ENCODE measurements at places on chromosomes 16 and 17. TPM values are rescaled to one million over a fixed set of nuclear protein-coding genes. Genes with fewer than 3 reads are reported as not detected.

Gene MYH3
- 4.1 TPM for total RNA-seq

DNA sequence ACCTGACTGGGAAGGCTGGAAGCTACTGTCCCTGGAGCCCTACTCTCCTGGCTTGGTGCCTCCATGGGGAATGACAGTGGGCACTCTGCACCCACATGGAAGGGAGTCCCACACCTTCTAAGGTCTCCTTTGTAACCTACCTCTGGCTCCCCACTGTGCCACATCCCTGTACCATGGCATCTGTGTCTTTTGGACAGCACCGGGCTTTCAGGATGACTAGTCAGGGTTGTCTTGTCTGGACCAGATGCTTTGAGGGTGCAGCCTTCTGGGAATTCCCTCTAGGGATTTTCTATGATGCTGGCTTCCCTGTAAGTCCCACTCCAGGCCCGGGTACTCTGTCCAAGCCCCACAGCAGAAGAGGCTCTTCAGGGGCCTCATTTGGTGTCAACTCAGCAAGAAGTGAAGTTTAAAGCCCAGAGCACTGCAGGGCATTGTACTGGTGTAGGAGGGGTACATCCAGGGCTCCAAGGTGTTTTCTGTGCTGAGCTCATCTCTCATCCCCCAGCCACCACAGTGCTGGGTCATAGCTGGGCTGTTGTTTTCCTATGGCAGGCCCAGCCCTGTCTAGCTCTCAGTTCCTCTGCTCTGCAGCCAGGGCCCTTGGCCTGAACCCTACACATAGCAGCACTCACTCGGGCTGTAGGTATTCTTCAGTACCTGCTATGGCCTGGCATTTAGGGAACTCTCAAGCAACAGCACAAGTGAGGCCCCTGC lies 255.3 kb downstream of the CPPED1 start:
- peaks cover 32% of the 10 kb centered on the region for H3K4me1 ChIP-seq
- H3K27me3 ChIP-seq, result no peaks in the 10 kb centered on the region
- DNase-seq, result no peak
- no peak overlapping the region for H3K4me3 ChIP-seq

Gene WNT3
- total RNA-seq, result 0.09 TPM

DNA sequence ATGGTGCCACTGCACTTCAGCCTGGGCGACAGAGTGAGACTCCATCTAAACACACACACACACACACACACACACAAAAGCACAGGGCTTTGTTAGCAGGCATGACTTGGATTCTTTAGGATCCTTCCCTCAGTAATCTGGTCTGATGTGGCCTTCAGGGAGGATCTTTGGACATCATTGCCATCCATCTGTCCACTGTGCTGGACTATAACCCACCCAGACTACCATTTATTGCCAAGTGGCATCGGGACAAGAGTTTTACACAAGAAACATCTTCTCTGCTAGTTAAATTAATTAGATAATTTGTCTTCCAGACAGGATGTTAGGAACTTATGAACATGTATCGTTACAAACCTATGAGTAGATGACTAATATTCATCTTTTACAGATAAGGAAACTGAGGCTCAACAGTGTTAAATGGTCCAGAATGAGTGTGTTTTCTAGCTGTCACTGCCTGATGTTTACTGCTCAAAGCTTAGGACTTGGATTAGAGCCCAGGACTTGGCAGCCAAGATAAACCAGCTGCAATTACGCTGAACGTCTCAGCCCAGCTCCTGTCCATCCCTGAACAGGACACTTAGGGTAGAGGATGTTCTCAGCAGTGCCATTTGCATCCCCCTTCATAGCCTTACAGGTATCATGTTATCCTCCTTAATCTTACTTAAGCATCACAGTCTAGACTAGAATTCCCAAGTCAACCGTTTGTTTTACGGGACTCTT lies 285.8 kb downstream of the WWOX start:
- DNase-seq, result no peak
- H3K27ac ChIP-seq, result no peak overlapping the region
- no peak overlapping the region for H3K4me3 ChIP-seq

GRCh38 chr17:146983-147761 lies 9.8 kb downstream of the SCGB1C2 start:
- H3K4me3 ChIP-seq, result no peak overlapping the region
- no peak overlapping the region for H3K27ac ChIP-seq
- peaks cover under 1% of the 10 kb centered on the region for H3K27me3 ChIP-seq

DNA sequence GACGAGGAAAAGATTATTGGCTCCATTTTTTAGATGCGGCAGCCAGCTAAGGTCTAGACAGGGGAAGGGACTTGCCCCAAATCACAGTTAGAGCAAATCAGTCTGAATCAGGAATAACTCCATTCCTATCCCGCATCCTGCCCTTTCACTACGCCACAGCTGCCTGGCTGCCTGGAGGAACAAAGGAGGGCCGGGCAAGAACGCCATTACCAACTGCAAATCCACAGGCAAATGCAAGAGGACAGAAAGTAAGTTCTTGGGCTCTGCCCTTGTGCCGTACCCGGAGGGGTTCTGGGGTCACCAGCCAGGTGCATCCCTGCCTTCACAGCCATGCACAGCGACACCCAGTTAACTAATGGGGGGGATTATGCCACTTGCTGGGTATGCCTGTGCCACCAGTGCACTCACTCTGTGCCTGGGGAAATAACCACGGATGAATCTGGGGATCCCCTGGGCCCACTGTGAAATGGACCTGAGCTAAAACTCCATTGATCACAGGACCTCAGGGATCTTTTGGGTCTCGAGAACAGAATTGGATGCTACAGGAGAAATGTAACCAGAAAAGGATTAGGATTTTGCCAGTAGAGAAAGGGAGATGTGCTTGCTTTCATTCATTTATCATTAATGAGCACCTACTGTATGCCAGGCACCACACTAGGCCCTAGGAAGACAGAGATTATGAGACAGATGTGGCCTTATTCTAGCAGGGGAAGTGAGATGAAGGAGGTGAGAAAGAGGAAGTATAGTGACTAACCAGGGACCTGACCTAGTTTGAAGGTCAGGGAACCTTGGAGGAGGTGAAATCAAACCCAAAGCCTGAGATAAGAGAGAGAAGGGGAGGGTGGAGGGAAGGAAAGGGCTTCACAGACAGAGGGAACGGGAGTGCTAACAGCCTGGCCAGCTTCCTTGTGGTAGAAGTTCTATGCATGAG lies 17.7 kb downstream of the BCL7C start:
- peaks cover 37% of the 10 kb centered on the region for H3K4me1 ChIP-seq
- H3K36me3 ChIP-seq, result peaks cover 28% of the 10 kb centered on the region
- DNase-seq, result peak; percentile 44
- H3K4me3 ChIP-seq, result peak overlapping the region; percentile 98
- H3K27me3 ChIP-seq, result no peaks in the 10 kb centered on the region

- no peak overlapping the region for H3K27ac ChIP-seq
- H3K4me3 ChIP-seq, result no peak overlapping the region
- peaks cover 2% of the 10 kb centered on the region for H3K27me3 ChIP-seq
- no peaks in the 10 kb centered on the region for H3K4me1 ChIP-seq
- H3K36me3 ChIP-seq, result no peaks in the 10 kb centered on the region
These were observed 144.1 kb upstream of the CES5A start for GRCh38 chr16:56019274-56019673.

Gene VAC14
- total RNA-seq, result 27.6 TPM

Gene FBXW10B
- 0.51 TPM for total RNA-seq

GRCh38 chr17:30165960-30166359 lies 49.3 kb downstream of the NSRP1 start:
- H3K36me3 ChIP-seq, result peaks cover 20% of the 10 kb centered on the region
- no peak overlapping the region for H3K4me3 ChIP-seq
- no peaks in the 10 kb centered on the region for H3K27me3 ChIP-seq
- DNase-seq, result no peak
- H3K27ac ChIP-seq, result no peak overlapping the region

GRCh38 chr16:75048530-75048929 lies 49.7 kb downstream of the ZNRF1 start:
- H3K4me3 ChIP-seq, result no peak overlapping the region
- no peaks in the 10 kb centered on the region for H3K27me3 ChIP-seq
- H3K27ac ChIP-seq, result no peak overlapping the region
- DNase-seq, result no peak
- H3K4me1 ChIP-seq, result no peaks in the 10 kb centered on the region
- no peaks in the 10 kb centered on the region for H3K36me3 ChIP-seq

Gene NPIPB2
- 4.9 TPM for total RNA-seq

Gene KRT40
- not detected for total RNA-seq

Gene KRTAP3-1
- not detected for total RNA-seq

DNA sequence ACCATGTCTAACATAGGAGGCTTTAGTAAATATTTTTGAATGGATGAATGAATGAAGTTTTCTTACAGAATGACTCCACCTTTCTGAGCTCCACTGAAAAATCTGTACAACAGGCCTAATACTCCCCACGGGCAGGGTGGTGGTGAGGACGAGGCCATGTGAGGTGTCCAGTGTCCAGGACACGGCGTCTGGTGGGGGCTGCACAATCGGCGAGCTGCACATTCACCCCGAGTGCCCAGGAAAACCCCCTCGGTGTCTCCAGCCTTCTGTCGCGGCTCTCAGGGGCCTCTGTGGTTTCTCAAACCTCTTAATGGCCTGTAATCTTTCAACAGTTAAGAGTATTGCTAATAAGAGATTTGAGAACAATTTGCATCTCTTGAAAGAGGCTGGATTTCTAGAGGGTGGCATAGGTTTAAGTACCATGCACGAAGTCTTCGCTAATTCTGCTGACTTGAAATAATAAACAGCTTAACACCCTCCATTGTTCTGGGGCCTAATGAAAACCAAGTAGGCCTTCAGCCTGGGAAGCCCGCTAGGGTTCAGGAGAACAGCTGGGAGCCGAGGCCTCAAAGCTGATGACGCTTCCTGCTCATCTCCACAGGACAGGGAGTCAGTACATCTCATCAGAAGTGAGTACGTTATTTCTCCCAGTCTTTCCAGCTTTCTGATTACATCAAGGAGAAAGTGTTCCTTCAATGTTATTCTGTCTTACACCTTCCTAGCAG lies 304.6 kb upstream of the FOXF1 start:
- H3K4me3 ChIP-seq, result no peak overlapping the region
- H3K27me3 ChIP-seq, result peaks cover 4% of the 10 kb centered on the region
- H3K4me1 ChIP-seq, result no peaks in the 10 kb centered on the region
- H3K36me3 ChIP-seq, result no peaks in the 10 kb centered on the region

- no peak overlapping the region for H3K4me3 ChIP-seq
- no peaks in the 10 kb centered on the region for H3K27me3 ChIP-seq
- H3K36me3 ChIP-seq, result peaks cover 7% of the 10 kb centered on the region
- H3K27ac ChIP-seq, result no peak overlapping the region
These were observed 550.0 kb upstream of the SALL1 start for GRCh38 chr16:51701025-51701424.

Gene ST6GALNAC1
- total RNA-seq, result not detected

Gene BEAN1
- total RNA-seq, result not detected

Gene SAMD14
- total RNA-seq, result 0.47 TPM

Gene ATP2C2
- not detected for total RNA-seq

DNA sequence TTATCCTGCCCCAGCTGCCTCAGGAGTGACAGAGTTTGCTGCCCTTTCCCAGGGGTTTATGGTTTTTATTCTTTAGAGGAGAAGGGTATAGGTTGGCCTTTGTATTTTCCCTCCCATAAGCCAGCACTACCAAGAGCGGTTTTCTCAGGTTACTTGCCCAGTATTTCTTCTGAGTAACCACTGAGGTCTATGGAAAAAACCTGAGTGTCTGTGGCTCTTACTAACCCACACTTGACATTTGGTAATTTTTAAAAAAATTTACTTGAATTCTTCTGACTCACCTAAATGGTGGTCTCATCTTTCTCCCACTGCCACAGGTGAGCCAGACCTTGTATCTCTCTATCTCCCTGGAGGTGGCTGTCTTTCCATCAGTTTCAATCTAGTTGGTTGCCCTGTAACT lies 6.0 kb downstream of the SLC7A6 start:
- H3K36me3 ChIP-seq, result peaks cover 60% of the 10 kb centered on the region
- peak overlapping the region; percentile 36 for H3K4me3 ChIP-seq
- H3K27me3 ChIP-seq, result no peaks in the 10 kb centered on the region
- DNase-seq, result no peak
- peaks cover 84% of the 10 kb centered on the region for H3K4me1 ChIP-seq

Gene DPEP1
- not detected for total RNA-seq

DNA sequence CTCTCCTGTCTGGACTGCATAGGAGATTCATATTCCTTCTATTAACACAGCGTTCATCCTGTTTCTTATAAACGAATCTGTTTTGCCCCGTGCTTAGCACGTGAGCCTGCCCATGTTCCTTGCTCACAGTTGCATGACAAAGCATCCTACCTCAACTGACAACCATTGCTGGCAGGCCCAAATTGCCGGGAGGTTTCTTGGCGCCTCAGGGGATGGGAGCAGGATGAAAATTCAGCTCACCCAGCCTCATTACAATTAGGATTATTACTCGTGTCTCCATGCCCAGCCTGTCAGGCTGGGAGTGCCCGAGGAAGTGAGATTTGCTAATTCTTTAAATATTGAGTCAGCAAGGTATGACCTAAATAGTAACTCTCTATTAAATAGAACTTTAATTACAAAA lies 36.7 kb upstream of the HELZ start:
- no peak for DNase-seq
- H3K4me3 ChIP-seq, result no peak overlapping the region
- no peaks in the 10 kb centered on the region for H3K27me3 ChIP-seq

Gene CD300E
- total RNA-seq, result not detected

GRCh38 chr16:4522051-4522581 lies 16.5 kb downstream of the CDIP1 start:
- H3K27ac ChIP-seq, result no peak overlapping the region
- H3K27me3 ChIP-seq, result no peaks in the 10 kb centered on the region
- peaks cover 8% of the 10 kb centered on the region for H3K4me1 ChIP-seq
- H3K36me3 ChIP-seq, result no peaks in the 10 kb centered on the region
- no peak for DNase-seq
- H3K4me3 ChIP-seq, result no peak overlapping the region

GRCh38 chr17:47604598-47604927 lies 45.2 kb upstream of the KPNB1 start:
- H3K4me1 ChIP-seq, result peaks cover 3% of the 10 kb centered on the region
- no peak for DNase-seq

DNA sequence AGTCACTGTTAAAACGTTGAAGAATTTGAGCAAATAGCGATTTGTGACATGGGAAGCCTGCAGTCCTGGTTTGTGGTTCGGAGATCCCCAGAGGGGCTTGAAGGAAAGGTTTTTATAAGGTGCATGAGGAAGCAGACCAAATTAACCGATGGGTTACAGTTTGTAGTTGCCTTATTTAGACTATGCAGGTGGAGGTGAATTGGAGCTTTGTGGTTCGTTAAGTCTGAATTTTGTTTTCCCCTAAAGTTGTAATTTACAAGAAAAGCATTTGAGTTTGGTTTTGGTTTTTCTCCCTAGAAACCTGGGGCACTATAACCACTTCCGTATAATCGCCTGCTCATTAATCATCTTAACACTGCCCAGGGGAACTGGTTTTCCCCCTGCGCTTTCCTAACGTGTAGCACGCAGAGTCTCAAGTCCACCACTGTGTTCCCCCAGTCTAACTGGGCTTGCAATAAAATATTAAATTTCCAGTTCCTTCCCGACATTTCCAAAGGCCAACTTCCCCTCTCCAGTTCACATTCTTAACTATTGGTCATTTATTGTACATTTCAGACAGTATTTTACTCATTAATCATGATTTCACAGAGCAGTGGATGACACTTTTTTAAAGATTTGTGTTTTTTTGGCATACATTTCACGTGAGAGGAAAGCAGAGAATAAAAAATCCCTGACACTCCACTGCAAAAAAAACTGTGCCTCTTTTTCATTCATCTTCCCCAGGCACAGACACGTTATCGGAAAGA lies 932 bp downstream of the ZNF267 start:
- peak overlapping the region; percentile 96 for H3K27ac ChIP-seq
- DNase-seq, result peak; percentile 73
- H3K27me3 ChIP-seq, result no peaks in the 10 kb centered on the region
- peaks cover 73% of the 10 kb centered on the region for H3K4me1 ChIP-seq
- peak overlapping the region; percentile 97 for H3K4me3 ChIP-seq

- H3K27ac ChIP-seq, result no peak overlapping the region
- peaks cover 3% of the 10 kb centered on the region for H3K4me1 ChIP-seq
- H3K36me3 ChIP-seq, result peaks cover 22% of the 10 kb centered on the region
- peak; percentile 72 for DNase-seq
- no peaks in the 10 kb centered on the region for H3K27me3 ChIP-seq
These were observed 14.9 kb downstream of the ELAC2 start for GRCh38 chr17:13002761-13003453.

Gene SLC6A2
- not detected for total RNA-seq
